Femur (tissue), 1 donor: ENCODE measurements at places on chromosomes 1 and 21.

DNA sequence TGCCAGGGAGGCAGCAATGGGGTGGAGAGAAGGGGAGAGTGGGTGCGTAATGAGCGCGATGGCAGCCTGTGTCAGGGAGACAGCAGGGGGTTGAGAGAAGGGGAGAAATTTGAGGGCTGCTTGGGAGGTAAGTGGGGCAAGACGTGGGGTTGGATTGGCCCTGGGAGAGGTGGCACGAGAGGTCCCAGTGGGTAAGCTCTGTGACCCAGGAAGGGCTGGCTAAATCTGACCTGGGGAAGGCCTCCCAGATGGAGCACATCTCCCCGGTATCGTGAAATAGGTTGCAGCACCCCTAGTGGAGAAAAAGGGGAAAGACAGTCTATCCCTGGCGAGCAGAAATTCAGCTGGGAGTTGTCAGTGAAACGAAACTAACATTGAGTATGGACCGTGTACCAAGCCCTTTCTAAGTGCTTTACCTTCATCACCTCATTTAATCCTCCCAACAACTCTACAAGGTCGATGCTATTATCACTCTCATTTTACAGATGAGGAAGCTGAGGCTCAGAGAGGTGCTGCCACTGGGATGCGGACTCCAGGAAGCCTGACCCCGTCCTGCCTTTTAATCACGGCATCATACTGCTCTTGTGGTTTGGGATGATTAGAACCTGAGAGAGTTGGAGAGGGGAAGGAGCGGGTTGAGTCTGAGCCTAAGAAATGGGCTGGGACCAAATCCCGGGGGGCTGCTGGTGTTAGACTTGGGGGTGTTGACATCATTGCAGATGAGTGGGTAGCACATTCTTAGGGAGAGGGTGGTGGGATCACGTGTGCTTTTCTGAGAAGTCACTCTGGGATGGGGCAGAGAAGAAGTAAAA, 56.6 kb upstream of the RPL11 start:
- DNase-seq: peak; percentile 69

DNA sequence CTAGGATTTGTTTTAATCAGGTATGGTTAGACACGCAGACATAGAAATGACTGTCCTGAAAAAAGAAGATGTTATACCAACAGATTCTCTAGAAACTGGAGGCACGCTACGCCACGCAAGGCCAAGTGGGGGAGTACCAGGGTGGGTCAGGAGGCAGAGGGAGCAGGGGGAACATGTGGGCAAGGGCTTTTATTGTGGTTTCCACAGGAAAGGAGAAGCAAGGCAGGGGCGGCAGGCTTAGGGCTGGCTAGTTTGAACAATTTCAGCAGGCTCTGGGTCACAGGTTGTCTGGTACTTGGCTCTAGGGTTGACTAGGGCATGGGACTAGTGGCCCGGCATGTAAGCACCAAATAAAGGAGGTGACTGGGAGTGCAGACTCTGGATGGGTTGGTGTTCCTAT, 7.2 kb downstream of the MTARC2 start:
- no peak for DNase-seq

GRCh38 chr1:201946224-201946908, at the start of gene LMOD1:
Gene LMOD1 (minus strand): TSS chr1:201946548. CDS start chr1:201946340, 208 bp downstream.
- peak; percentile 89 for DNase-seq

- DNase-seq: no peak
Observed at GRCh38 chr1:36508257-36508656, 25.5 kb upstream of the CSF3R start.

- no peak for DNase-seq
Observed at GRCh38 chr1:108478429-108479015, 28.4 kb downstream of the NBPF6 start.

- no peak for DNase-seq
Observed at GRCh38 chr1:230232371-230232771, 165.3 kb downstream of the GALNT2 start.

DNA sequence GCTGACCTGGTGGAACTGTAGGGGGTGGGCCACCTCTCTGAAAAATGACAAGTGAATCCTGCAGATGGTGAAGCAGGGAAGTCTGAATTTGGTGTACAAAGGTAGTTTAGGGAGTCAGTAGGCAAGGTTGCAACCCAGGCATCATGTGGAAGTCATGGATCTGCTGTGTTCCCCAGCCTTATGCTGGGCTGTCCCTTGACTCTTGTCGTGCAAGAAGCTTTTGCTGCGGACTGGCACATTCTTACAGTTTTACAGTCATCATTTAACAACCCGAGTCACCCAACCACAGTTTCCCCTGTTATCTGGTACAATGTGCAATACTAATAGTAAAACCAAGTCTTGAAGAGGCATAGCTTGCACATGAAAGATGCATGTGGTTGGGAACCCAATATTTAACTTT, 13.2 kb downstream of the RHOU start:
- no peak for DNase-seq

DNA sequence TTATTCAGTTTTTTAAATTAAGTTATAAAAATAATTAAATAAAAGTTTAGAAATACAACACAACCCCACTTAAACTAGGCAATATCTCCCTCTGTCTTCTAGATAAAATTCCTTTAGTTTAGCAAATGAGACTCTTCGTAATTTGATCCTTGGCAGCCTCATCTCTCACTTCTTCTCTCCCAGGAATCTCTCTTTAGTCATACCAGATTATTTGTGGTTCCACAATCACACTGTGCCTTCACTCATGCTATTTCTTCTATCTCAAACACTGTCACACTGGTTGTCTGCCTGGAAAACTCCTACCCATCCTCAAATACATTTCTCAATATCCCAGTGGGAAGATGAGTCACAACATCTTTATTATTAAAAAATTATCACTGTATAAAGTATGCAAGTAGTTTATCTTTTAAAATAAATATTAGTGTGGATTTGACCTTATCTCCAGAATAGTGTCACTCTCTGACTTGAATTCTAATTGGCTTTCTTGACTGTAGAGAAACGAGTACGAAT, 195.5 kb downstream of the KCNH1 start:
- DNase-seq: no peak

- no peak for DNase-seq
Observed at GRCh38 chr1:14907416-14907815, 246.1 kb upstream of the TMEM51 start.

GRCh38 chr1:62337706-62338631, 18.7 kb upstream of the KANK4 start:
- DNase-seq: peak; percentile 48

DNA sequence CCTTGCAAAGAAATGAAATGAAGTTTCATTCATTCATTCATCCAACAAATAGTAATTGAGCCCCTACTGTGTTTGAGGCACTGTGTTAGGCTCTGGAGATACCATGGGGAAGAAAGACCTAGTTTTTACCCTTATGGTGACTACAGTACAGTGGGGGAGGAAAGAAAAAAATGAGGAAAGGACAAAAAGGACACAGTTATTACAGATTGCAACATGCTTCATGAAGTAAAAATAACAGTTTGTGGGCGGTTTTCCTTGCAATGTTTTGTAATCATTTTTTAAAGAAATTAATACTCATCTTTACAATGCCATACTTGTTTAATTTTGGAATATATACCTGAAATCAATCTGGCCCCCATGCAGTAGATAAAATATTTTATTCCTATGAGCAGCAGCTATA, 120.3 kb downstream of the TM2D1 start:
- no peak for DNase-seq

GRCh38 chr1:108193333-108193732, 6.8 kb downstream of the SLC25A24 start:
- no peak for DNase-seq

GRCh38 chr1:33342041-33342723, 21.3 kb upstream of the A3GALT2 start:
- peak; percentile 87 for DNase-seq
